Mammary microvascular endothelial cell (primary cell): ENCODE measurements at places on chromosomes 1 and 21. TPM values are rescaled to one million over a fixed set of nuclear protein-coding genes. Genes with fewer than 3 reads are reported as not detected.

The MAST2 gene
- 24.4 and 28.4 TPM in 2 replicates for total RNA-seq

The FOXO6 gene
- 0.05 and 0.47 TPM in 2 replicates for total RNA-seq

The CD48 gene
- total RNA-seq = not detected in 2 replicates

The APCS gene
- total RNA-seq = not detected in 2 replicates

The CACHD1 gene
- 9.1 and 9.2 TPM in 2 replicates for total RNA-seq

The CFAP45 gene
- total RNA-seq = 0.89 and 1.9 TPM in 2 replicates

The USH2A gene
- not detected in 2 replicates for total RNA-seq

The ORC1 gene
- 10.5 and 11.1 TPM in 2 replicates for total RNA-seq

The FCRL1 gene
- not detected in 2 replicates for total RNA-seq

The GOLT1A gene
- not detected in 2 replicates for total RNA-seq

The RGS8 gene
- not detected in 2 replicates for total RNA-seq
